Stimulated activated CD8-positive, alpha-beta memory T cell treated with anti-CD3 and anti-CD28 coated beads, Interleukin-4, amount 100 ng/mL, for 1 hour (primary cell): ENCODE measurements at places on chromosomes 1 and 21.

DNA sequence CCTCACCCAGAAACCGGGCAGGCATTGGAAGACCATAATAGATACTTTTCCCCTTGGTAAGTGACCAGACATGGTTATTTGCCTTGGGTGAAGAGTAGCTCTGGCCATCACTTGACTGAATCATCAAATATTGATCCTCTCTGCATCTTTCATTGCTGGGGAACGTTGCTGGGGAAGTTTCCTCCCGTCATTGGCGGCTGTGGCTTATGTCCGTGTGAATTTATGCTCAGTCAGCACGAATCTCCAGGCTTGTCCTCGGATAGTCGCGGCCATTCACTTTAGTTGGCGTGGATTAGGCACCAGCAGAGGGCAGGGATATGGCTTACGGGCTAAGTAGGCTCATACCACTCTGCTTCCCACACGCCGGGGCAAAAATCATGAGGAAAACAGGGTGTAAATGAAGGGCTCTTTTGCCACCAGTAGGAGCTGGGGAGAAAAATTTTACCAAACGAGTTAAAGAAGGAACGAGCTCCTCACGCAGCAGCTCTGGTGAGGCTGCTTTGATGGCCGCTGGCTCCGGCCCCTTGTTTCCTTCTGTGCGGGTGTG lies 473.4 kb downstream of the CAMTA1 start:
- DNase-seq, result no peak

DNA sequence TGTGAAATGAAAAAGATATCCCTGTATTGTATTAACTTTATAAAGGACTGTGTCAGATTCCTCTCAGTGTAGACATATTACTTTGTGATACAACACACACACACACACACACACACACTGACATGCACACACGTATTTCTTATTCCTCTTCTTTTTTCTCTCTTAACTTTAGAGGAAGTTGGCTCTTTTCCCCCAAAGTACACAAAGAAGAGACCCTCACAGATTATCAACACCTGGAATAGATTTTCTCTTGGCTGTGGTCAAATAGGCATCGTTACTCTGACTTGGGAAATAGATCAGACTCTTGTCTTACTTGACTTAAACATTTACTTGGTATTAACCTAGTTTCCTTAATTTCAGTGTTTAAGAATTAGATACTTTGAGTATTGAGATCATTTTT lies 792.8 kb downstream of the ADGRL2 start:
- DNase-seq, result no peak

DNA sequence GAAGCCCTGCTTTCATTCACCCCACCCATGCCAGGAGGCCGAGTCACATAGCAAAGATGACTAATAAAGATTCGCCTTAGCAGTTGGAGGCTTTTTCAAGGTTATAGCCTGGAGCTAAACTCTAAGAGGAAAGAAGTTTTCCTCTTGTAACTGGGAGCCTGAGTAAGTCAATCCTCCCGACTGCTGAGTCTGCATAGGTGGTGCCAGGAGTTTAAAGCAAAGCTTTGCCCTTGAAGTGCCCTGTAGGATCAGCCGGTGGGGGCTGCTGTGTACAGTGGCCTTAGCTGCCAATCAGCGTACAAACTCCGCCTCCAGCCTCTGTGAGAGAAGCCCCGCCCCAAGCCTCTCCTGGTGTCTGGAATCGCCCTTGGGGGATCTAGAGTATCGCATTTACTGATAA lies 147.5 kb upstream of the SPATA6 start:
- DNase-seq, result no peak

- DNase-seq, result peak; percentile 77
These were observed 65.9 kb downstream of the PIK3CD start for GRCh38 chr1:9717193-9718005.

GRCh38 chr1:215118081-215118480 lies 35.5 kb downstream of the KCNK2 start:
- no peak for DNase-seq

DNA sequence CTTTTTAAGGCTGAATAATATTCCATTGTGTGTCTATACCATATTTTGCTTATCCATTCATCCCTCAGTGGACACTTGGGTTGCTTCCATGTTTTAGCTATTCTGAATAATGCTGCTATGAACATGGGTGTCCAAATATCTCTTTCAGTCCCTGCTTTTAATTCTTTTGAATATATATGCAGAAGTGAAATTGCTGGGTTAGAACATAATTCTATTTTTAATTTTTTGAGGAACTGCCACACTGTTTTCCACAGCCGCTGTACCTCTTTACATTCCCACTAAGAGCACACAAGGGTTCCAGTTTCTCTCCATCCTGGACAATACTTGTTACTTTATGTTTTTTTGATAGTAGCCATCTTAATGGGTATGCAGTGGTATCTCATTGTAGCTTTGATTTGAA lies 65.6 kb downstream of the RIMS3 start:
- DNase-seq, result no peak

DNA sequence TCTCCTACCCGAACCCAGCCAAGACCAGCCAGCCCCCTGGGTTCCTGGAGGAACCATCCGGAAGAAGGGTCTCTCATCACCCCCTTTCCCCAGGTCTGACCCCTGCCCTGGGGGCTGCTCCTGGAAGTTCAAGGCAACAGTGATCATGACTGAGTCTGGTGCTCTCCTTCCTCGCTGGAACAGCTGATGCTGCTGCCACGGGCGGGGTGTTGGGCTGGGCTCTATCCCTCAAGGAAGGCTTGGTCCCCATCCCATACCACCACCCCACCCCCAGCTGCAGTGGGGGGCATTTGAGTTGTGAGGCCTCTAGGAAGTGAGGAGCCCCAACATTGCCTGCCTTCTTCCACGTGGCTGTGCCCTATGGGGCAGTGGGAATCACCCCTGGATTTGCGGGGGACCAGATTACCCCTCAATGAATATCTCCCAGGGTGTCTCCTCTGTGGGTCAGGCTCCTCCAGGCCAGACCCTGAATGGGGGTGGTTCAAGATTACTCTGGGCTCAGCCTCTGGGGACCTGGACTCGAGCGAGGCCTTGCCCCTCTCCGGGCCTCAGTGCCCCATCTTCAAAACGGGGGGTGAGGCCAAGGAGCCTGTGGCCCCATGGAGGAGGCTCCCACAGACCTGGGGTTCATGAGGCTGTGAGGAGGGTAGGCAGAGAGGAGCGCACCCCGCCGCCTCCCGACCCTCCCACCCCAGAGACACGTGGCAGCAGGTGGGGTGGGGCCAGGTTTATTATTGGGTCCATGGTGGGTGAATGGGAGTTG lies 2.8 kb downstream of the MASP2 start:
- DNase-seq, result no peak

DNA sequence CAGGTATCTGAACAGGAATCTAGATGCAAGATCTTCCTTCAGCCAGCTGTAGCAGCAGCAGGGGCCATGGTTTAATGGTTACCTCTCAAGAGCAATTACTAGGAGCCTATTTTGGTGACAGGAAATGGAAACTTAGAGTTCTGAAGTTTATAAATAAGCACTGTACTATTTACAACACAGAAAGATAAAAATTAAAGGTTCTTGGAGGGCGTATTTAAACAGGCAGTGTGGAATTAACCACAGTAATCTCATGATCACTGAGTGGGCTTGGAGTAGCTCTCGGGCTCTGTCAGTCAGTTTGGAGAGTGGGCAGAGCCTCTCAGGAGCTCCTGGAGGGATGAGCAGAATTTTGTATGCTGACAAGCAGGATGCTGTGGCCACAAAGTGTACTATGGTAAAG lies 10.2 kb upstream of the FCRL5 start:
- no peak for DNase-seq

GRCh38 chr1:34426325-34426896 lies 249.7 kb downstream of the C1orf94 start:
- no peak for DNase-seq

- no peak for DNase-seq
These were observed 28.8 kb upstream of the TARBP1 start for GRCh38 chr1:234507626-234508387.

DNA sequence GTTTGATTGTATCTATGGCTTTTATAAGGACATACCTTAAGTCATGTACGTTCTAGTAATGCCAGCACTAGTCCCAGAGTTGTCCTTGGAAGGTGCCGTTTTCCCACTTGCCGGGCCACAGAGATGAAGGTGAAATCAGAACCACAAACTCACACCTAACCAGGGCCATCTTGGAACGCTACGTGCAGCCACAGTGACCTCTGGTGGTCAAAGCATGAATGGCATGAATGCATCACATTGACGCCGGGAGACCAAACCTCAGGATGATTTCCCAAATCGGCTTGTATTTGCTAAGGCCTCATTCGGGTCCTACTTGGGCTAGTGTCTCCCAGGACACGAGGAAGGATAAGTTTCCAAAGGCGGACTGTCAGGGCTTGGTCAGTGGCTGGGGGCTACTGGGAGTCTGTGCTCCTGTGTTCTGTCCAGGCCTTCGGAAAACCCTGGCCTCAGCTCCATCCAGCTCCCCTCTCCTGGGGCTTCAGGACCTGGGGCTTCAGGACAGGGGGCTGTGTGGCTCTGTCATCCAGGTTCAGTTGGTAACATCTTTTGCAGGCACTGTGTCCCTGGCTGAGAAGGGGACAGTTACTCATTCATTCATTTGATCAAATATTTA lies 260.5 kb downstream of the PRDM2 start:
- peak; percentile 43 for DNase-seq

- DNase-seq, result no peak
These were observed 478.1 kb upstream of the NR5A2 start for GRCh38 chr1:199549421-199549820.

GRCh38 chr1:44002606-44003157 lies 11.3 kb downstream of the CCDC24 start:
- DNase-seq, result no peak

GRCh38 chr21:45018131-45019075 lies 56.0 kb upstream of the ADARB1 start:
- no peak for DNase-seq

GRCh38 chr21:42093991-42094421 lies 22.9 kb downstream of the UMODL1 start:
- no peak for DNase-seq

GRCh38 chr1:13941315-13941714 lies 241.3 kb downstream of the PRDM2 start:
- DNase-seq, result no peak

GRCh38 chr1:164578479-164579200 lies 19.7 kb downstream of the PBX1 start:
- DNase-seq, result no peak

DNA sequence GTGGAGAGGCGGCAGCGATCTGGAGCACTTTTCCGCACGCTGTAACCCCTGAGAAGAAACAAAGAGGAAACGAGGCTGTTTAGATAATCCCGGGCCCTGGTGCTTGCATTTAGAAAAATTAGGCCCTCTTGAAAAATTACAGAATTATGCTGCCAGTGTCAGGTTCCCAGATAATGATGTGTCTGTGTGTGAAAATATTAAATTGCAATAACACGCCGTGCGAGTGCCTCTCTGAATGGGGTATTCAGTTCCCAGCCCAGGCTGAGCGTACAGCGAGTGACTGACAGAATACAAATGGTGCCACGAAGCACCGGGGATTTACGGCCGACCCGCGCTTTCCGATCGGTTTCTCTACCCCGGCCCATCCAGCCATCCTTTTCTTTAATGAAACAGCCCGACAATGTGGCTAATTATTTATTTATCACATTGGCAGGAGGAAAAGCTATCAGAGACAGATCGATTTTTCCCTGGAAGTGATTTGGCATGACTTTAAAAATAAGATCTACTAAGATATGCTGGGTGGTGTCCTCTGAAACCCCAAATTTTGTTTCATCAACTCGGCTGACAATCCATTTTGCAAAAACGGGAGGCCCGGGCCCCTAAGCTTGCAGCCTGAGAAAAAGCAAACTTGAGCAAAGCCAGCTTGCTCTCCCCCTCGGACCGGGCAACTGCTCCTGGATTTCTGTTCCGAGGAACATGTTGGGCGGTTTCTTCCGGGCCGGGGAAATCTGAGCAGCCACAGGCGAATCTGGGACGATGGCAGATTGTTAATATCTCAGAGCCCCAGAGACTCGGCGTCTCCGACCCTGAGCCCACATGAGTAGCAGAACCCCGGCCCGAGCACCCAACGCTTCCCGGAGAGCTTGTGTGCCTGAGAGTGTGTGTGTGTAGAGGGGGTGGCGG lies 11.3 kb downstream of the PRDM16 start:
- DNase-seq, result no peak

- DNase-seq, result no peak
These were observed 7.1 kb downstream of the NRDC start for GRCh38 chr1:51871351-51871975.

GRCh38 chr1:194347200-194347599 lies 1160.8 kb upstream of the B3GALT2 start:
- DNase-seq, result no peak

DNA sequence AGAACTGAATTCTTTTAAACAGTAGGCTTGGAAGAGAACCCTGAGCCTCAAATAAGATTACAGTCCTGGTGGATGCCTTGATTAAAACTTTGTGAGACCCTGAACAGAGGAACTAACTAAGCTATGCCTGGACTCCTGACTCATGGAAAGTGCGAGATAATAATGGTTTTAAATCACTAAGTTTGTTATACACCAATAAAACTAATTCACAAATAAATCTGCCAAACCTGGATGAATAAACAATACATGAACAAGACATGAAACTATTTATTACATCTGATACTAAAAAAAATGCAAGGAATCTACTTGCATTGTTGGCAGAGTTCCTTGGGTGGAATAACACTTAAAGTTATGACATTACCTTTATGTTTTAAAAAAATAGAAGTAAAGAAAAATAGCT lies 118.4 kb downstream of the PIGK start:
- no peak for DNase-seq

- DNase-seq, result no peak
These were observed 41.9 kb upstream of the SLC19A2 start for GRCh38 chr1:169527451-169528214.

DNA sequence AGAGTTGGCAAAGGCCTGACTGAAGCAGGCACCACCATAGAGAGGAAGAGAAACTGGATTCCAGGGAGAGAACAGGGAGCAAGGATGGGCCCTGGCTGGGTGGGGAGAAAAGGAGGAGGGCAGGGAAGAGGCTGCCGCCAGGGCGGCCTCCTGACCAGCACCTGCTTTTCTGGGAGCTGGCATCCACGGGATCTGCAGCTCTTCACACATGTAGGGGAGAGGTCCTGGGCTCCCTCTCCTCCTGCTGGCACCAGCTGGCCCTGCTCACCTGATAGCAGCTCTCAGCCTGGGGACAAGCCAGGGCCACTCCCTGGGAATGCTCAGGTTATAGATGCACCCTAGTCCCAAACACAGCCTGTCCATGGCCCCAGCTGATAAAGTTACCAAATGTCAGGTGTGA lies 39.9 kb downstream of the TEX35 start:
- DNase-seq, result no peak

- no peak for DNase-seq
These were observed 387.8 kb upstream of the CHRM3 start for GRCh38 chr1:238998577-238998976.

DNA sequence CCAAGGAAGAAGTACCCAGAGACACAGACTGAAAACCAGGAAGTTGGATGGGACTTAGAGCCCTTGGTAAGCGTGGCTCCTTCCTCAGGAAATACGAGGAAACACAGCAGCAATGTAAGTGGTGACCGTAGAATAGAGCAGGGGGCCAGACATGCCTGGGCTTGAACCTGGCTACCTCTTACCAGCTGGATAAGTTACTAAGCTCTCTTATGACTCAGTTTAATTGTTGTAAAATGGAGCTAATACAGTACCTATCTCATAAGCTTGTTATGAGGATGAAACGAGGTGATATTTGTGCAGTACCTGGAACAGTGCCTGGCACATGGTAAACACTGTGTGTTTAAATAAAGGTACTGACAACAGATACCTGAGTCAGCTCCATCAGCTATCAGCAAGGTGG lies 19.2 kb downstream of the EBNA1BP2 start:
- no peak for DNase-seq
